ENCODE measurements at places on chromosomes 7 and 10.

DNA sequence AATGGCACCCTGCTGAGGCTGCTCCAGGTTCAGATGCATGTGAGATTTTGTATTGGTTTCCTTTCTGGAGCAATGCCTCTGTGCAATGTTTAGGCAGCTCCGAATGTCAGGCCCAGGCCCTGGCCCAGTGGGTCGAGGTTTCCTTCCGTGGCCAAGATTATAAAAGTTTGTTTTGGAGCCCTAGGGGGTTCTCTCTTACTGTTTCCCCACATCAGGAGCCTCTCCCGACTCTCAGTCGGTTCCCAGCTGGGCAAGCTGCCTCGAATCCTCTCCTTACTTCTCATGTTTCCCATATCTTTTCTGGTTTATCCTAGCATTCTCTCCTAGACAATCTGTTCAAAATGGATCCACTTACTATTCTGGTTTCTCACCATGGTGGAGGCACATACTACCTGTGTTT is 11.0 kb downstream of the TMEM140 start:
- no peak for DNase-seq

- no peak for DNase-seq
These were observed 94.1 kb upstream of the PCBD1 start for GRCh38 chr10:70982443-70982842.

GRCh38 chr7:116809636-116810266 is 52.6 kb upstream of the CAPZA2 start:
- DNase-seq: peak; percentile 78

GRCh38 chr10:32054094-32054493 is 2.1 kb downstream of the KIF5B start:
- DNase-seq: peak; percentile 66

GRCh38 chr10:130246113-130246512 is 109.9 kb downstream of the GLRX3 start:
- no peak for DNase-seq

GRCh38 chr10:42932116-42932515 is 144.8 kb upstream of the RET start:
- DNase-seq: no peak
